EL (cell line): ENCODE measurements at places on chromosomes 5 and 9.

DNA sequence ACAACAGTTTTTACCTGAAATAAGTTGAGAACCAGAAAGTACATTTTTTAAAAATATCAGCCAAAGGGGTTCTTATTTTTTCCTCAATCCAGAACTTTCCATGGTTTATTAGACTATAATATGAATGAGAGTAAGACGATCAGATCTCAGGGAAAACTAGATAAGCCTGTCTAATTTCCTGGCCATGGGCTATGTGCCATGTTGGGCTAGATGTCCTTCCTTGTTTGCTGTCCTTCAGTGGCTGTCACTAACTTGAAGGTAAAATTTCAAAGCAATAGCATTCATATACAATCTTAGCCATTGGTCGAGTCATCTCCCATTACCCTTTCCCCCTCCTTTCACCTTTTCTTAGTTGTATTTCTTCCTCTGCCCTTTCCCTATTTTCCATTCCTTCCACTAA is 179.5 kb upstream of the PPP1R2B start:
- no peak for DNase-seq

- no peak for DNase-seq
Observed at GRCh38 chr5:134195666-134196065, 18.9 kb upstream of the SKP1 start.

GRCh38 chr5:37918424-37918823 is 78.6 kb upstream of the GDNF start:
- DNase-seq = no peak

DNA sequence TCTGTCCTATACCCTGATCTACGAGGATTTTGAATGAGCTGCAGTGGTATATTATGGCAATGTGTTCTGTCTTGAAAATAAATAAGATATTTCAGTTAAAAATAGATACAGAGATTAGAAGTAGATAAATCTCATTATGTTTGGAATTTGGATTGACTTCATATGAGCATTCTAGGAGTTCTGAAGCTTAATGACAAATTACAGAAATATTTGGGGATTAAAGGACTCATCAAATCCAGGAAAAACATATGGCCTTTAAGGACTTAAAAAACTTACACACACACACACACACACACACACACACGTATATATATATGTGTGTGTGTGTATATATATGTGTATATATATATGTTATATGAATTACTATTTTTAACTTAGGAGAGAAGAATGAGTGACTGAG is 446.9 kb upstream of the CD180 start:
- DNase-seq = peak; percentile 32

DNA sequence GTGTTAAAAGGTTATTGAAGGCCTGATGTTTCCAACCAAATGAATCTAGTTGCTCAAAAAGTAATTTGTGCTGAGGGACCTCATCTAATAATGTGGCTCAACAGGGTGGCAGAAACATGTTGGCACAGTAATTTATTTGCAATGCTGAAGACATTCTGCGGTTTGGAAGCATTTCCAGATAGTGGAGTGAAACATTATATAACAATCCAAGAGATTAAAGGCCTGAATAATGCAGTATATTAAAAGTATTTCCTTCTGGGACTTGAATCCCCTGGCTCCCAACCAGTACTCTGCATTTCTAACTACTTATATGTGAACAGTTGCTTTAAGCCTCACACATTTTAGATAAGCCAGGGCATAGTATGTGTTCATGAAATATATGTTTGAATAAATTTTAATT is 25.9 kb upstream of the ALDH1A1 start:
- DNase-seq = peak; percentile 70

DNA sequence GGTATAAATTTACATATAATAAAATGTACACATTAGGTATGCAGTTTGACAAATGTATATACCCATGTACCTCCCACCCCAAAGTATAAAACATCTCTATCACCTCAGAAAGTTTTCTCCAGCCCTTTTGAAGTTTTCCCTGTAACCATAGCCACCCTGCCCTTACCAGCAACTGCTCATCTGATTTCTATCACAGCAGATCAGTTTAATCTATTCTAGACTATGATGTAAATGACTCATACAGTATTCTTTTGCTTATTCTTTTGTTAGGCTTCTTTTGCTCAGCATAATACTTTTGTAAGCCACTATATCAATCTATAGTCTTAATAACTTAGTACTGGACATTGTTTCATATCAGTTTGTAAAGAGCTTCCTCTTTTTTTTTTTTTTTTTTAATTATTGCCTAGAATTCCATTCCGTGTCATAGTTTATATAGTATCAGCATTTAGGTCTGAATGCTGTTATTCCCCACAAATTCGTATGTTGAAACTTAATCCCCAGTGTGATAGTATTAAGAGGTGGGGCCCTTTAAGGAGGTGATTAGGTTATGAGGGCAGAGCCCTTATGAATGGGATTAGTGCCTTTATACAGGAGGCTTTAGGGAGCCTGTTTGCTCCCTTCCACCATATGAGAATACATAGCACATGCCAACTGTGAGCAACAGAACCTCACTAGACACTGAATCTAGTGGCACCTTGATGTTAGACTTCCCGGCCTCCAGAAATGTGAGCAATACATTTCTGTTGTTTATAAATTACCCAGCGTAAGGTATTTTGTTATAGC is 20.3 kb downstream of the MELK start:
- no peak for DNase-seq

DNA sequence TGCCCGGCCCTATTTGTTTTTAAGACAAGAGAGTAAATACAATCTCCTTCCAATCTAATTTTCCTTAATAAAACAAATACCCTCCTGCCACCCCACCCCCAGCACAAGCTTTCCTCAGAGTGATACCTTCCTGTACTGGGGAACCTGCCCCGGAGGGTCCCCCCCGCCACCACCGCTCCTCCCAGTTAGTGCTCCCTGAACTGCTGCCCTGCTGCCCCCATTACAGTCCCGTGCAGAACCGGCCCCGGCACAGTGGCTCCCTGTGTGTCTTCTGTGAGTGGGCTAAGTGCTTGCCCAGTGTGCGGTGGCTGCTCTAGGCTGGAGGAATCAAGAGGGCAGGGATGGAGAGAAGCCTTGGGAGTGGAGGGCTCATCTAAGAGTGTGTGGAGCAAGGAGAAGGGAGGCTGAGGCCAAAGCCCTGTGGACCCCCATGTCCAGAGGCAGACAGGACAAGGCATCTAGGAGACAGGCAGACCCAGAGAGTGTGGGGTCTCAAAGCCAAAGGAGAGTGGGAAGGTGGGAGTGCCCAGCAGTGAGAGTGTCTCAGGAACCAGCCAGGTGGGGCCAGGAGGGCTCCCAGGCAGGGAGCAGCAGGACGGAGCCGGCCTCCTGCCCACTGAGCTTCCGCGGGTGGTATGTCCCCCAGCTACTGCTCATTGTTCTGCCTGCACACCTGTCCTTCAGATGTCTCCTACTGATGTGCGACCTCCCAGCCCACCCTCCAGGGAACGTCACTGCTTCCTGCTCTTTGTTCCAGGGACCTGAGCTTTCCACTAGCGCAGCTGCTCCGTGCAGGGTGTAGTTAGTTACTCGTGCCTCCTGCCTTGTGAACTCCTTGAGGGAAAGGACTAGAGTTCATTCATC is 129.0 kb downstream of the DAB2IP start:
- DNase-seq = no peak

- DNase-seq = no peak
Observed at GRCh38 chr5:103356350-103357091, 98.0 kb downstream of the MACIR start.

GRCh38 chr5:102971676-102972293 is 148.2 kb downstream of the GIN1 start:
- DNase-seq = peak; percentile 30

- no peak for DNase-seq
Observed at GRCh38 chr5:22063717-22064116, 789.4 kb downstream of the CDH12 start.

GRCh38 chr9:134683714-134684374 is 42.2 kb downstream of the COL5A1 start:
- DNase-seq = peak; percentile 80

DNA sequence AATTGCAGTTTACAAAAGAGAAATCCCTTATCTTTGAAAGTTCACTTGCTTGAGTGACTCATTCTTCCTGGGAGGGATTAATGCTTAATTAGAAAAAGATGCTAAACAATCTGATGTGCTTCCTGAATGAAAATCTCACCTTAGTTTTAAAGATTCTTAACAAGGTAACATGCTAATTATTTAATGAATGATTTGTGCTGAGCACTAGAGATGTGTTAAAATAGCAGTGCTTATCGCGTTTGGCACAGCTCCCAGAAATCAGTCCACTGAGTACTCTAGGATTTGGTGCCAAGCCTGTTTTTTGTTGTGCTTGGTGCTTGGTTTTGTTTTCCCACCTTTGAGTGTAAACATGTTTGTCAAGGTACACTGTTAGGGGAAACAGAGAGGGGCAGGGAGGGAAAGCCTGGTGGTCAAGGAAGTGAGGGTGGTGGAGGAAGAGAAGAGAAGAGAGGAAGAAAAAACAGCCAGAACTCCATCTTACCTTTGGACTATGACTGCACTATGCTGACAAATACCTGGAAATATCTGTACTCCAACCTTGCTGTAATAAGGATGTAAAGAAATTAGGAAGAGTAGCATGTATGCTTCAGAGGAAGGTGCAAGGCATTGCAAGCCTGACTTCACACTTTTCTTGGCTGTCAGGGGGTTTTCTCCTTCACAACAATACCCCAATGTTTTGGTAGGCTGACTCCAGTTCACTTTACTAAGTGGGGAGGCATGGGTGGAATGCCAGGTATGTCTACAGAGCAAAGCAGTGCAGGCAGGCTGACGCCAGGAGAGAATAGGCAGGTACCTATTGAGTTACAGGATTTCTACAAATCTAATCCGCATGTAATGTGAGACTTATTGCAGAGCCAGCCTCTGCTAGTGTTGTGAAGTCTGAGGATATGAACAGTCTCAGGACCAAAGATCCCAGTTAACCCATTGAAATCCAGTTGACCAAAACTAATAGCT is 157.2 kb upstream of the ISL1 start:
- DNase-seq = no peak

DNA sequence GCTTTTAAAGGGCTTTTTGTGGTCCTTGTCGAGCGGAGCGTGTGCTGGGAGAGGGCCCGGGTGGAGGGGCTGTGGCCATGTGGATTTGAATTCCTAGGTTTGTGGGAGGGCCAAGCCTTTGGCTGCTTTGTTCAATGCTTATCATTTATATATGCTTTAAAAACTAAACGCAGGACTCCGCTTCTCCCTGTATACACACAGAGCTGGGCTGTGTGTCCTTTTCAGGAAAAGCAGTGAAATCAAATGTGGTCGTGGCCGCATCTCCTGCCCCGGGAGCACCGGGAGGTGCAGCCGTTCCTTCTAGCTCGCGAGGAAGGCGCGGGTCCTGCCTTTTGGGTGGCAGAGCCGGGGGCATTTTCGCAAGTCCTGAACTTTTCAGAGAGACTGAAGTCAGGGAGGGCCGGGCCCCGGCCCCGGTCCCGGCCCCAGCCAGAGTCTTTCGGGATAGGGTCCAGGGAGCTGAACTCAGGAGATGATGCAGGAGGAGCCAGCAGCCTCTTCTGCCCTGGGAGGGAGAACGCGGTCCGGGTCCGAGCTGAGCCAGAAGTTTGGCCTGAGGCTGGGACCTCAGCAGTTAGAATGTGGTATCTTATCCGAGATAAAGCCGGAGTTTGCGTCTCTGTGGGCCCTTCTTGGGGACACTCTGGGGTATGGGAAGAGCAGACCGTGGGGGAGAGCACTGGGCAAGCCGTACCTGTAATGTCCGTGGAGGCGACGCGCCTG is 158.8 kb downstream of the C9orf152 start:
- peak; percentile 52 for DNase-seq

- DNase-seq = no peak
Observed at GRCh38 chr9:95429096-95429495, 87.7 kb downstream of the PTCH1 start.

DNA sequence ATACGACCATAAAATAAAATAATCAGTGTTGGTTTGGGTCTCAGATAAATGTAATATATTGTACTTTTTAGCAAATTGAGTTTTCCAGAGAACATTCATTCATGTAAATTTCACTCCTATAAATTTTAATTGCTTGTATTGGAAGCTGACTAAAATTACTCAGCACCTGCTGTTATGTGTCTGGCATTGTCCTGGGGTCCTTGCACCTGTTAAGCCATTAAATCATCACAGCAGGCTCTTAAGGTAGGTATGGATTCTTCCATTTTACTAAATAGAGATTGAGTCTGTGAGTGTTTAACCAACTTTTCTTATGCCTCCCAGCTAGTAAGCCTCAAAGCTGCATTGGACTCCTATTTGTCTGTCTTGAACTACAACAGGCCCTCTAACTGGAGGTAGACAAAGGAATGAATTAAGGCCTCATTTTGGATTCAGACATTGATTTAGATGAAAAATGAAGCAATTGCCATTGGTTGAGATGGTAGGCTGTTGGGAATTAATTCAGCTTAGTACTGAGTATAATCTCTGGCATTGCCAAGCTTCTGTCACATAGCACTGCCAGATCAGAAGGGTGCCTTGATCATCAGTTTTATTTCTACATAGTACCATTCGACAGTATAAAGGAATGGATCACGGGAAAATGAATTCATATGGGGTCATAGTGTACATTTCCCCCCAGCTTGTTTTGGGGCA is 78.9 kb downstream of the PARP8 start:
- no peak for DNase-seq

- DNase-seq = no peak
Observed at GRCh38 chr5:176547802-176548201, 1.3 kb upstream of the CDHR2 start.

- DNase-seq = no peak
Observed at GRCh38 chr9:36445800-36446361, 45.8 kb upstream of the RNF38 start.

DNA sequence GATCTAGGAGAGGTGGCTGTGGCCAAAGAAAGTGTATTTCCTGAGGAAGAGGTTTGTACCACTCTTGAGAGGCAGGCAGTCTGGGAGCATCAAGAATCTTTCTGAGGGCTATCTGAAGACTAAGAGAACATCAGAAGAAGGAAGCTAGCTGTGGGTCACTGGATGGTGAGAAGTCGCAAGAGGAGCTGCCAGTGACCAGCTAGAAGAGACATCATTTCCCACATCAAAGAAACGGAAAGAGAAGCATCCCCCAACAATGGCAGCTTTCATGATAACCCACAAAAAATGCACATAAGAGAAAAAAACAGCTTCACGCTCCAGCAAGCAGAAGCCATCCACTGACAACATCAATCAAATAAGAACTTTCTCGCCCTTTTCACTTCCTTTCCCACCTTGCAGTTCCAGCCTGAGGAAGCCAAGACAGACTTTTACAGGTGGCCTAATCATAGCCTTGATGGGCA is 25.0 kb upstream of the CEP78 start:
- no peak for DNase-seq

DNA sequence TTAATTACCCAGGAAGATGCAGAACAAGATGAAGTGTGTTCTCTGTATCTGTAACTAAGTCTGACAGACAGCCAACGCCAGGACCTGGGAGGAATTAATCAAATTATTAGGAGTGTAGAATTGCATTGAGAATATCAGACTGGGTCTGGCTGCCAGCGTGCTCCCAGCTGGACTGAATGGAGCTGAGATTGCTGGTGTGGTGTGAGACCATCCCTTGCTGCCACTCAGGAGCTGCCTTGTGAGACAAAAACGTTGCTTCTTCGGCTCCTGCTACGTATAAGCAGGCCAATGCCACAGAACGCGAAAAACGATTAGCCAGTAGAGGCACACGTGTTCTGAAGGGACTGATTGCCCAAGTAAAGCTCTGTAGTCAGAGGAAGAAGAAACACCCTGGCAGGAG is 66.8 kb downstream of the AMBP start:
- no peak for DNase-seq
